ENCODE measurements at places on chromosomes 1 and 21. TPM values are rescaled to one million over a fixed set of nuclear protein-coding genes. Genes with fewer than 3 reads are reported as not detected.

Gene PLPPR5
- polyA plus RNA-seq, result 1.0 TPM

Gene SLC1A7
- polyA plus RNA-seq, result 0.05 TPM

Gene B4GALT3
- 36.8 TPM for polyA plus RNA-seq

Gene ALX3
- polyA plus RNA-seq, result not detected

Gene FMO3
- 0.28 TPM for polyA plus RNA-seq

Gene DDR2
- polyA plus RNA-seq, result 22.2 TPM

DNA sequence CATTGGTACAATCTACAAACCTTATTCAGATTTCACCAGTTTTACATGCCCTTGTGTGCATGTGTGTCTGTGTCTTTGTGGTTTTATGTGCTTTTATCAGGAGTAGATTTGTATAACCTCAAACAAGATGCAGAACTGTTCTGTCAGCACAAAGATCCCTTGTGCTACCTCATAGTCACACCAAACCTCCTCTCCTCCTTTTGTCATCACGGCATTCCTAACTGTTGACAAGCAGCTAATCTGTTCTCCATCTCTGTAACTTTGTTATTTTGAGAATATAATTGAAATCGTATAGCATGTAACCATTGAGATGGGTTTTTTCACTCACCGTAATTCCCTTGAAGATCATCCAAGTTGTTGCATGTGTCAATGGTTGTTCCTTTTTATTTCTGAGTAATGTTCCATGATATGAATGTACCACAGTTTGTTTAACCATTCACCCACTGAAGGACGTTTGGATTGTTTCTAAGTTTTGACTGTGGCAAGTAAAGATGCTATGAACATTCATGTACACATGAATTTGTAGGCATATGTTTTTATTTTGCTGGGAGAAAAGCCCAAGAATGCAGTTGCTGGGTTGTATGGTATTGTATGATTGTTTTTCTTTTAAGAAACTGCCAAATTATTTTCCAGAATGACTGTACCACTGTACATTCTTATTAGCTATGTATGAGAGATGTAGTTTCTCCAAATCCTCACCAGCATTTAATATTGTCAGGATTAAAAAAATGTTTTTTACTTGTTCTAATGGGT lies 78.1 kb upstream of the B3GALT2 start:
- DNase-seq, result no peak

DNA sequence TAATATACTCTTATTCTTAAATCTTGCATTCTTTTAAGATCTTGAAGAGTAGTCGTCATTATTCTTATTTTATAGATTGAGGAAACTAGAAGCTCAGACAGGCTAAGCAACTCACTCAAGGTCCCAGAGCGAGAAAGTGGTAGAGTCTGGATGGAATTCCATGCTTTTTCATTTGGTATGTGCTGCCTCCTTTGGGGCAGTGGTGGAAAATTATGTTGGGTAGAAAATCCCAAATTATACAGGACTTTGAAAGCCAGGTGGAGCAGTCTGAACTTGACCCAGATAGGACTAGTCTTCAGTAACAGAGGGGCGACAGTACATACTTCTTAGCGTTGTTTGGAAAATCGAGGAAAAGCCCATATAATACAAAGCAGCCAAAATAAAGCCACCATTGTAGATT lies 205.6 kb downstream of the ATG4C start:
- no peak for DNase-seq

DNA sequence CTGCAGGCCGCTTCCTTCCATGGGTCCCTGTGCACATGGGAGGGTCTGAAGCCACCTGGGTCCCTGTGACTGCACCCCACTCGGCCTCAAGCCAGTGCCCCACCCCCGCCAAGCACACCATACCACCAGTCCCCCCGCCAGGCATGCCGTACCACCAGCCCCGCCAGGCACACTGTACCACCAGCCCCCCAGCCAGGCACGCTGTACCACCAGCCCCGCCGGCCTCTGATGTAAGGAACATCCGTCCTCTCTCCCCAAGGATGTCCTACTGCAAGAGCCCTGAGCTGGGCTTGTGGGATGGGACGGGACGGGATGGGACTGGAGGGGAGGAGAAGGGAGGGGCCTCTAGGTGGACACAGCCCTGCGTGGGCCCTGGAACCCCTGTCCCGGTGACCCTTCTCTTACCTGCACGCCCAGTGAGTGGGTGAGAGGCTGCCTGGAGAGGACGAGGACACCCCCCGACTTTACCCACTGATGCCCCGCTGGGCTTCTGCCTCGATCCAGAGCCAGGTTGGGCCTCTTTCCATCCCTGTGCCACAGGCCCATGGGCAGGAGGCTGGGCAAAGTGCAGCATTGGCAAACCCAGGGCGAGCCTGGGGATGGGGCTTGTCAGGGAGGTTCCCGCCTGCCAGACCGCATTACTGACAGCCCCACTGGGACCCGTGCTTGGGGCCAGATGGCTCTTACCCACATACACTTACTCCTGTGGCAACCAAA lies 40.8 kb upstream of the COL6A1 start:
- DNase-seq, result no peak

DNA sequence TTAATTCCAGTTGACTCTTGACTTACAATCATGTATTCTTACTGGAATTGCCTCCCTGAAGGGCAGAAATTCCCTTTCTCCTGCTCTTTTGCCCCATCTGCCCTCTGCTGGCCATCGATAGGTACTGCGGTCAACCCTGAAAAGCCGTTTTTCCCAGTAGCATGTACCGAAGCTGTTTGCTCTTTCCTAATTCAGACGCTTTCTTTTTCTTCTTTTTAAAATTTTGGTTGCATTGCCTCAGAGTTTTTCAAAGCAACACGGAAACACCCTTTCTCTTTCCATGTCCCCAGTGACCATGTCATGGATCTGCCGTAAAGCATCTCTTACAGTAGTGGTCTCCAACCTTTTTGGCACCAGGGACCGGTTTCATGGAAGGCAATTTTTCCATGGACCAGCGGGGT lies 164.2 kb upstream of the C1orf21 start:
- no peak for DNase-seq
